ENCODE measurements at places on chromosomes 7 and 10.

GRCh38 chr10:114071178-114071577, 27.5 kb downstream of the ADRB1 start:
- DNase-seq: no peak

- DNase-seq: no peak
Observed at GRCh38 chr10:48981310-48981907, 41.8 kb upstream of the LRRC18 start.

DNA sequence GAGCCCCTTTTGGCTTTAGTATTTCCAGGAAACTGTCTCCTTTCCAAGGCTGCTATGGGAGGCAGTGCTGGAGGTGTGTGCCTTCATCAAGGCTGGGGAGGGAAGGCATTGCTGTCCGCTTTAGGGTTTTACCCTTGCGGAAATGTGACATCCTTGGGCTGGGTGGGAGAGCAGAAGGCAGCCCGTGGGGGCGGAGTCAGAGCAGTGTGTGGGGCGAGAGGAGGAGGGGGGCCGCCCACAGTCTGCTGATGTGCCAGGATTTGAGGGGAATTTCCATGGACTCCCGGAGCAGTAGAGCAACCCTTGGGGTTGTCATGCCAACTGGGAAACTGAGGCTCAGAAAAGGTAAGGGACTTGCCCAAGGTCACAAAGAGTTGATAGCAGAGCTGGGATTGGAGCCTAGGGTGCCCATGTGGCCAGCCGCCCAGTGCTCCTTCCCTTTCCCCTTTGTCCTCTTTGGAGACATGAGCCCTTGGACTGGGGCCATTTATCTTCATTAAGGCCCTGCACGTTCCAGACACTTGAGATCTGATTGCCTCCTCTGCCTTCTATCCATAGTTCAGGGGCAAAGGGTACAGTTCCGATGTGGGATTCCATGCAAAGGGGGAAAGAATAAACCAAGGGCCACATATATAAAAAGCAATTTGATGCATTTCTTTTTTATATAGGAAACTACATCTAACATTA, 22.2 kb downstream of the TSPAN15 start:
- no peak for DNase-seq

DNA sequence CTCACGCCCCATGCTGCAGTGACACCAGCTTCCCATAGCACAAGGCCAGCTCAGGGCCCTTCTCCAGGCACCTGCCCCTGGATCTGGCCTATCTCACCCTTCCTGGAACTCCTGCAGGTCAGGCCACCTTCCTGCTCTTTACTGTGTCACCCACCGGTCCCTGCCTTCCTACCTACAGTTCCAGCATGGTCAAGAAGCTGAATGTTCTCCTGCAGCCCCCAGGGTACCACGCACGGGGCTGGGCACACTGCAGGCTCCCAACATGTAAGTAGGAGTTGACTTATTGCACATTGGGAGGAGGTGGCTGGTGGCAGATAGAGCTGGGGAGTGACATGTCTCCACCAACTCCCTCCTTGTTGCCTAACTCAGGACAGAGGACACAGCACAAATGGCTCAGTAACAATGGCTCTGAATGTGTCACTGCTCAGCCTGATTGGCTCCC, 14.5 kb downstream of the ITPRIP start:
- DNase-seq: no peak

- no peak for DNase-seq
Observed at GRCh38 chr10:131706476-131706875, 194.3 kb upstream of the PPP2R2D start.

GRCh38 chr7:133936074-133936473, 191.1 kb upstream of the LRGUK start:
- DNase-seq: no peak

DNA sequence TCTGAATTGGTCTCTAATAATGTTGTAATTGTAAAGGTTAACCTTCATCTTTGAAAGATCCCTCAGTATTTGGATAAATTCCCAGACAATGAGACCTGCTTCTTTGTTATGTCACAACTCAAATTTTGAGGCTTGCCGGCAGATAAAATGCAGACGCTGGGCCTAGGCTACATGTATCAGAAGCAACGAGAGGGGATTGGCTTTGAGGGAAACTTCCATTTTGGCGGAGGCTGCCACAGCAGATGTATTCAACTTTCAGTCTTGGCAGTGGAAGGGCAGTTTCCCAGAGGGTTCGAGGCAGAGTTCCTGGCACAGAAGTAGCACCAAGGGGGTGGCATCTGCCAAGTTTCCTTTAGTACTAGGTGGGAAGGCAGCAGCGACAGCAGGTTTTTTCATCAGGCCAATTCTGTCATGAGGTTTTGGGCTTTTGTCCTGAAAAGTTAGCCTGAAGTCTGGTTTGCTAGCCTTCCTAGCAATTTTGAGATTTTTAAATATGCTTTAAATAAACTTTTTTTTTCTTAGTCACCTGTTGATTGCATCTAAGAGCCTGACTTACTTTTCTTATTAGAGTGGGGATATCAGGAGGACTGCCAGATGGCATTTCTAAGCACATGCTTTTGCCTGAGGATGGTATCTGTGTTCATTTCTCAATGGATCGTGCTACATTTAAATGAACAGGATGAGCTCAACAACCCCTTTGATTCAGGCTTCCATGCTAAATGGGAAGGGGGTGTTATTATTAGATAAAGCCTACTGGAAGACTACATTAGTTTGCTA, 89.5 kb upstream of the FAM3C start:
- DNase-seq: no peak

Measured in effector CD8-positive, alpha-beta T cell (primary cell).